ENCODE measurements at places on chromosomes 2 and 18. TPM values are rescaled to one million over a fixed set of nuclear protein-coding genes. Genes with fewer than 3 reads are reported as not detected.

DQX1 gene
- not detected for total RNA-seq

GAL3ST2 gene
- 0.16 TPM for total RNA-seq

COLEC12 gene
- 6.4 TPM for total RNA-seq

HOXD13 gene
- total RNA-seq, result not detected

WNT6 gene
- total RNA-seq, result 0.47 TPM

SLC16A14 gene
- 1.2 TPM for total RNA-seq

BMP10 gene
- total RNA-seq, result not detected

SGPP2 gene
- 0.19 TPM for total RNA-seq

KCNK3 gene
- total RNA-seq, result 1.3 TPM

GKN2 gene
- total RNA-seq, result not detected

IL1F10 gene
- not detected for total RNA-seq

CYBRD1 gene
- 15.2 TPM for total RNA-seq

COL5A2 gene
- total RNA-seq, result 10.9 TPM

TMEM182 gene
- 100 TPM for total RNA-seq

MSH6 gene
- 17.8 TPM for total RNA-seq

WDFY1 gene
- total RNA-seq, result 16.2 TPM

LRRTM4 gene
- total RNA-seq, result 0.60 TPM

NYAP2 gene
- total RNA-seq, result 5.0 TPM

SPATA3 gene
- total RNA-seq, result not detected

THAP4 gene
- total RNA-seq, result 89.6 TPM

COL6A3 gene
- total RNA-seq, result 75.2 TPM

LAMA3 gene
- 1.9 TPM for total RNA-seq

MATN3 gene
- not detected for total RNA-seq

ANKRD36 gene
- 4.6 TPM for total RNA-seq

AGXT gene
- not detected for total RNA-seq

DSG3 gene
- total RNA-seq, result not detected

SATB2 gene
- 0.99 TPM for total RNA-seq

CCDC121 gene
- total RNA-seq, result 2.5 TPM

CYRIA gene
- total RNA-seq, result 16.8 TPM

BOLL gene
- total RNA-seq, result 3.3 TPM

All from psoas muscle (tissue), 8 donors.